ENCODE measurements at places on chromosomes 5 and 9. TPM values are rescaled to one million over a fixed set of nuclear protein-coding genes. Genes with fewer than 3 reads are reported as not detected.

Gene LCN1
- not detected for total RNA-seq

- DNase-seq: no peak
These were observed 39.6 kb upstream of the SYNPO start for GRCh38 chr5:150600616-150601490.

- no peak for DNase-seq
These were observed 297.2 kb downstream of the SPOCK1 start for GRCh38 chr5:137201876-137202275.

GRCh38 chr9:20447291-20447690, 175.0 kb downstream of the MLLT3 start:
- DNase-seq: no peak

DNA sequence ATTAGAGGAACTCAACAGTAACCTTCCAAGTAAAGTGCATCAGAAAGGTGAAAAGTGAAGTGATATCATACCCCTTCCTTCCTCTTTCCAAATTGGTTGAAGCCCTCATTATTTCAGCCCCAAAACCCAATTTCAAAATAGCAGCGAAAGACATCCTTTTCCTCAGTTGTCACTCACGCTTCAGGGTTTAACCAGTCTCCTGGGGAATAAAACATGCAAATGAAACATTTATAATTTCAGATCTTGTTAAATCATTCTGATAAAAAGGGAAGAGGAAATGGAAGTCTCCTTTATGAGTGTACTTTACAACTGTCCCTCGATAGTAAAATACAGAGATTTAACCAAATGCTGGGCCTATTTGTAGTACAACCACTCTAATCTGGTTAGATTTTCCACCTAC, 22.5 kb downstream of the TRPM6 start:
- DNase-seq: no peak

Gene GRXCR2
- not detected for total RNA-seq

GRCh38 chr5:165242646-165243045, 1737.2 kb downstream of the MAT2B start:
- DNase-seq: no peak

- DNase-seq: no peak
These were observed 175.3 kb downstream of the GDNF start for GRCh38 chr5:37664551-37664950.

DNA sequence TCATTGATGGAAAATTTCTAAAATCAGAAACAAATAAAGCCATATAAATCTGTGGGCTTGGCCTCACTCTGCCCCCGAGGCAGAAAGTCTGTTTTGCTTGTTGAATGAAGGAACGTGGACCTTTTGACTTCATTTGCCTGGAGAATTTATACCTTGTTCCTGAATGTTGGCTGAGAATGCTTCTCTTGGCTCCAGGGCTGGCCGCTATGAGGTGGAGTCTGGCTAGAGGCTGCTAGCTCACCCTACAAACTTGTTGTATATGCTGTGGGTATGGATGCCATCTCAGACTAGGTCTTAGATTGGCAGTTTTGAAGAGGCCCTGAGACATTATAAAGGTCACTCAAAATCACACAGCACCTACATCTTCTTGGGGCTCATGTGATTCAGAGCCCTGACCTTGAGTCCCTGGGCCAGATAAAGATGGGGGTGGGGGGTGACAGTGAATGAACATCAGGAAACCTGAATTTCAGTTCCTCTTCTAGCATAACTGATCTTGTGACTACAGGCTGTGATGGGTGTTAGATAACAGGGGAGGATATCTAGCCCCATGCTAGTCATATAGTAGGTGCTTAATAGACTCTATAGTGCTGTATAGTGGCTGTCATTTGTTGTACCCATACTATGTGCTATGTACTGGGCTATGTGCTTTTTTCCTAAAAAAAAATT, 2.8 kb downstream of the GM2A start:
- no peak for DNase-seq

DNA sequence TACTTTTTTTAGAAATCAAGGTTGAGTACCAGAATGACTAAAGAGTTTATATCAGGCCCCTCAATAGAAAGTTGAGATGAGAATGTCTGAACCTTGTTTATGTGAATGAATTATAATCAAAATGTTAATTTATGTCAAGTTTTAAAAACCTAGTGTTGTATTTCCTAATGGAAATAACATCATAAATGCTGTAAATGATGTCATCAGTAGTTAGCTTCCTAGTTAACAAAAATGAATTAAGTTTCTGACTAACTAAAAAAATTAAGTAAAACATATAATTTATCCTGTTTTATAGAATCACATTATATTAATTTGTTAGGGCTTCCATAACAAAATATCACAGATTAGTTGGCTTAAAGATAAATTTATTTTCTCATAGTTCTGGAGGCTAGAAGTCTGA, 45.0 kb upstream of the CCNH start:
- DNase-seq: no peak

- DNase-seq: no peak
These were observed 32.7 kb downstream of the FAM13B start for GRCh38 chr5:138000102-138000723.

GRCh38 chr9:33116860-33117259, 40.4 kb upstream of the SMU1 start:
- DNase-seq: no peak

All from liver (tissue), 10 donors.